ENCODE measurements at places on chromosomes 4 and X.

GRCh38 chrX:16517039-16517605, 132.8 kb upstream of the S100G start:
- DNase-seq, result no peak

- no peak for DNase-seq
Measured at GRCh38 chrX:148878371-148878770, 378.0 kb downstream of the AFF2 start.

GRCh38 chr4:110005461-110006056, 92.9 kb downstream of the EGF start:
- peak; percentile 82 for DNase-seq

- DNase-seq, result no peak
Measured at GRCh38 chr4:142334931-142335330, 511.2 kb downstream of the INPP4B start.

DNA sequence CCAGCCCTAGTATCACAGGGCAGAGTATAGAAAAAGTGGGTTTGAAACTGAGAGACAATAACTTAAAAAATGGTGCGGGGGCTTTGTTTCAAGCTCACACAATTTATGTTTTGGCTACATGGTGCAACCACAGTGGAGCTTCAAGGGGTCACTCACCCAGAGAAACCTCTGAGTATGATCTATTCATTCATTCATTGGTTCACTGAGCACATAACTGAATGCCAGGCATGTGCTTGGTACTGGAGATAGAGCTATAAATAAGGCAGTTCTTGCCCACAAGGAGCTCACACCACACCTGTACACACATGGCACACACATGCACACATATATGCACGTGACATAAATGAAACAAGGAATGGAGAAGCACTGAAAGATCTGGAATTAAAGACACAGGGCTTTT, 171.4 kb downstream of the NHS start:
- DNase-seq, result no peak

- no peak for DNase-seq
Measured at GRCh38 chr4:148426643-148427042, 15.6 kb downstream of the NR3C2 start.

DNA sequence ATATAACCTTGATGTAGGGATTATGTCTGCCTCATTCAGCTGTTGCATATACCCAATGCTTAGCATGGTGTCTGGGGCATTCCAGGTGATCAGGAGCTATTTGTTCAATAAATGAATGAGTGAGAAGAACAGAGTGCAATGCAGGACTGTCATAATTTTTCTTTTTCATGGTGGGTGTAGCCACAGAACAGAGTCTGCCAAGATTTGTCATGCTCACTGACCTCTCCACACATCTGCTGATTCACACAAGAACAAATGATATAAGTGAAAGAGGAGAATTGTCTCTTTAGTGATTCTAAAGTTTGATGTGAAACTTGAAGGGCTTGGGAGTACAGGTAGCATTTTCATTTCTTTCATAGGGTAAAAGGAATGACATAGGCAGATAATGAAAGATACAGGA, 64.4 kb upstream of the TEX13D start:
- no peak for DNase-seq

DNA sequence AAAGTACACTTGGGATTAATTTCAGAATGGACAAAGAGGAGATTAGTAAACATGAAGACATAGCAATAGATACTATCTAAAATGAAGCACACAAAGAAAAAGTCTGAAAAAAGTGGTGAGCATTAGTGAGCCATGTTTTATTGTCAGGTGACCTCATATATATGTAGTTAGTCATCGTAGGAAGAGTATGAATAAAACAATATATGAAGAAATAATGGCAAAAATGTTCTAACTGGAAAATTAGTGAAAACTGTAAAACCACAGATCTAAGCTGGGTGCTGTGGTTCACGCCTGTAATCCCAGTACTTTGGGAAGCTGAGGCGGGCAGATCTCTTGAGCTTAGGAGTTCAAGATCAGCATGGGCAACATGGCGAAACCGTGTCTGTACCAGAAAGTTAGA, 67.9 kb downstream of the RBPJ start:
- DNase-seq, result no peak

DNA sequence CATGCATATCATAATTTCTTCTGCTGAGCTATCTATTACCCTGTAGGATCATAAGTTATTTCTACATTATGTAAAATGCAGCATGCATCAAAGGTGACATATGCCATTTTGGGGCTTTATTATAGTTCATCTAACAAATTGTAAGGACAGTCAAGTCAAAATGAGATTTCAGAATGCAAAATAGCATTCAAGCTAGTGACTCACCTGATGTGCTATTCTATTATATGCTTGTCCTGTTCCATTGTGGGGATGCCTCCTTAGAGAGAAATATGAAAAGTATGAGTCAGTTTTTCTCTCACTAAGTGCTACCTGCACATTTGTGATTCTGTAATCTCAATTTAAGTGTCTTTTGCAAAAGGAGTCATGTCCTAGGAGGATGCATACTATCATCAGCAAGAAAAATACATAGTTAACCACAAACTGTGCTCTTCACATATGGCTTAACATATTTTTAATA, 647.0 kb upstream of the PCDH10 start:
- DNase-seq, result no peak

DNA sequence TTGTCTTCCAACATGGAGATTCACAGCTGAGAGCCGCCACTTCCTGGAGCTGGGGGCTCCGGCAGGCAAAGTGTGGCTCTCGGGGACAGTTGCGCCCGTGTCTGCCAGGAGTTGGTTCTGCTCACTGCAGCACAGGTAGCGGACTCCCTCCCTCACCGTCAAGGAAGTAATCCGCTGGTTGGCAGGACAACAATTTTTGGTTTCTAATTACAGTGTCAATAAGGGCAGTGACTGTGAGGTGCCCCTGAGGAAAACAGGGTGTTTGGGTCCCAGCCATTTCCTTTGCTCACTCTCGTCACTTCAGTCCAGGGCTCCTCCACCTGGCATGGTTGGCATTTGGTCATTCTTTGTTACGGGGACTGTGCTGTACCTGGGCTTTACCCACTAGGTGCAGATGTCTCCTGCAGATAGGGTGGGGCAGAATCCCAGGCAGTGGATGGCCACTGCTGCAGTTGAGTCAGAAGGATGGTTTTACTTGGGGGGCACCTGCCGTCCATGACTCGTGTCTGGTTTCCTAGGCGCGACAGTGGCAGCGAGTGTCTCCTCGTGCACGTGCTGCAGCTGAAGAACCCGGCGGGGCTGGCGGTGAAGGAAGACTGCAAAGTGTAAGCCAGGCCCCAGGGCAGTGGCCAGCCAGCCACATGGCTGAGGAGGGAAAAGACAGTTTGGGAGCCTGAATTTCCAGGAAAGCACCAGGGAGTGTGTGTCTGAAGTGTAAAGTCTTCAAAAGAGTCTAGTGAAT, 32.1 kb upstream of the CLCN4 start:
- no peak for DNase-seq

DNA sequence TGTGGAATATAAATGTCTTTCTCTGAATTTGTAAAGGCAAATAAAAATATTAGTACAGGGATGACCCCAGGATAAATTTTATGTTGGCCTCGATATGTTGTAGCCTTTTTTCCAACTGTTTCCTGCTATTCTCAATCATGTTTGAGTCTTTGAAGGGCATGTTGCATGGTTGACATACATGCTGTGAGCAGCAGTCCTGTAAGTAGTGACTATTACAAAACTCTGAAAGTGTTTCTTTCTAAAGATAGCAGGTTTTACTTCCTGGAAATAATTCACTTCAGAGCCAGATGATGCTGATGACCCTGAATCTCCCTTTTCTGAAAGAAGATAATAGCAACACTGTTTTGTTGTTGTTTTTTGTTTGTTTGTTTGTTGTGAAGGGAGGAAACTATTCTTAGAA, 393.0 kb upstream of the GNPDA2 start:
- no peak for DNase-seq

DNA sequence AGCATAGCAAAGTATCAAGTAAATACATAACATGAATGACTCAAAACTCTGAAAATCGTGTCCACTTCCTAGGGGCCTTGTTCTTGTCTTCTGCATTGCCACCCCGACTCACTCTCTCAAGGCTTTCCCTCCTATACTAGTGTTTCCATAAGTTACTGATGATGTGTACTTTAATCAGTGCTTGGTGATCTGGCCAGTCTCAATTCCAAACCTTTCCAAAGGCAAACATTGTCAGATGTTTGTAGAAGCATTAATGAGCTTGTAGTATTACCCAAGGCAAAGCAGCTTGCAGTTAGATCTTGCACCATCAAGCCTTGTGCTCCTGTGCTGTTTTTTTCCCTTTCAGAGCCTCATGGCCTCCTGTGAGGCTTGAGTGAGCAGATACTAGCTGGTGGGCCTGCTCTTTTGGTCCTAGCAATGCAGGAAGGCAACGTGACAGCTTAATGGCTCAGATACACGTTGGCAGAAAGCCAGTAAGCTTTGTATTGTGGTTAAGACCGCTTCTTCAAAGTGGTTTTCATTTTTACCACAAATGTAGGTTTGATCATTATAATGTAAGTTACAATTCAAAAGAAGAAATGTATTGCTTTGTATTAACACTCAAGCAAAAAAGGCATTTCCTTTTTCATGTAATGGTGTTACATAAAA, 51.8 kb downstream of the RBPJ start:
- DNase-seq, result peak; percentile 25

- no peak for DNase-seq
Measured at GRCh38 chr4:156983366-156983765, 11.8 kb upstream of the PDGFC start.

DNA sequence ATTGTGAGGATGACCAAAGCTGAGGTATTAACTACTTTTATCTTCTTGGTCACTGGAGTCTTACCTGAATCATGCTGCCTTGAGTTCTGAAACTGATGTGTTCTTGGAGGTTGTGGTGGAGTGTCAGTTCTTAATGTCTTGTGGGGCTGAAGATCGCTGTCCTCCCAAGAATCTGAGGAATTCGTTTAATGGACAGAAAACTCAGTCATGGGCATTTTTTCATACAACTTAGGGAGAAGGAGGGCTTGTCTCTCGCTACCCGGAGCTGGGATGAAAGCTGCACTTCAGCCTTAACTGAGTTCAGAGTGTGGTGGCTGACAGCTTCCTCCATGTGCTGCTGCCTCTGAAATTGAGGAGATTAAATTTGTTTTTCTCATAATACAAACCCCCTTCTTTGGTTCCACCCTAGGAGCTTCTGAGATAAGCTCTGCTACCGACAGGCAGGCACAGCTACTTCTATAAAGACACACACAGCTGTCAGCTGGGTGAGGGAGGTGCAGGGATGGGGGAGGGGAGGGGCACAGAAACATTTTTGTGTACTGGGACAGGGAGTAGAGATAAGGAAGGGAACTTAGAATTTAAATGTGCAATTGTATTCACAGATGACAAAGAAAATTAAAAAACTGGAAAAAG, 30.8 kb downstream of the RBBP7 start:
- no peak for DNase-seq

DNA sequence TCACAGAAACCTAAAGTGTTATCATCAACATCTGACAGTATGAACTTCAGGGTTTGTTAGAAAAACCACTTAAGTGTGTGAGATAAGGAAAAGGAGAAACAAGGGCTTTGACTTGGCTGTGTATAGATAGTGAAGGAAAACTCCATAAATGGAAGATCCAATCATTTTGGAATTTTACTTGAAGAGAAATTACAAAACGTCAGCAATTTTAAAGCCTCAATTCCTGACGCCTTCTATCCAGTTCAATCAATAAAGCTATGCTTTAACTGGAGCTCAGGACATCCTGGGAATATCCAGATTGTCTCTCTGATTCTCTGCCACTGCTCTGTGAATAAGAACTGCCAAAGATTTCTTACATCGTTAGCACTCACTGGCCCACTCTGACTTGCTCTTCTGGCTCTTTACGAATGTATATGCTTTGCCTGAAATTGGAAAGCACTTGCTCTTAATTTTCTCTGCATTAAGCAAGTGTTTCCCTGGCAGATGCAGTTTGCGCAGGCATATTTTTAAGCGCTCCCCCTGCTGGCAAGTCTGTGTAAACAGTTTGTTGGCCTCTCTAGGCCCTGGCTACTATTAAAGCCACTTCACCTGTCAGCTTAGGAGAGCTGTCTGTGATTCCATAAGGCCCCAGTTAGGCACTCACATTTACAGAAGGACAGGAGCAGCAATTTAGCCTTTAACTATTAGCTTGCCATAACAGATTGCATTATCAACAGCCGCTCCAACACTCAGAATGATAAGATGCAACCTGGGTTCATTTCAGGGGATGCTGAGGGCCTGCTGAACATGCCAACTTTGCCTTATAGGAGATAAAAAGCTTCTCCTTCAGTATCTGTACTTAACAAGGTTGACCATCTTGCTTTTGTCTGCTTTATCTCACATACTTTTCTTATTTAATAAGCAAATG, 251.4 kb upstream of the DDX53 start:
- no peak for DNase-seq

DNA sequence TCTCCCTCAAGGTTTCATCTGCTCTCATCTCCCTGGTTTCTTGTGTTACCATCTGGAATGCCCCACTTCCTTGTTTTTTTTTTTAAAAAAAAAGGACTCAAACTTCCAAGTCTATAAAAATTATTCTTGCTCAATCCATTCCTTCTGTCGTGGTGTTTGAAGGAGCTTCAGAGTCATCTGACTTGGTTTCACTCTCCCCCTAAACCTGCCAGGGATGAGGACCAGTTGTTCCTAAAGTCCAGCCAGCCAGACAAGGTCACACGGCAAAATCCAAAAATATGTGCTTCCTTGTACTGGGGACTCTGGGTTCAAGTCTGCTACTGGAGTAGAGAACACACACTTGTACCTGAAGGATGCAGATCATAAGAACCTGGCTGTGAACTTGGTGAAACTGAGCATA, 84.5 kb upstream of the GPM6B start:
- no peak for DNase-seq

DNA sequence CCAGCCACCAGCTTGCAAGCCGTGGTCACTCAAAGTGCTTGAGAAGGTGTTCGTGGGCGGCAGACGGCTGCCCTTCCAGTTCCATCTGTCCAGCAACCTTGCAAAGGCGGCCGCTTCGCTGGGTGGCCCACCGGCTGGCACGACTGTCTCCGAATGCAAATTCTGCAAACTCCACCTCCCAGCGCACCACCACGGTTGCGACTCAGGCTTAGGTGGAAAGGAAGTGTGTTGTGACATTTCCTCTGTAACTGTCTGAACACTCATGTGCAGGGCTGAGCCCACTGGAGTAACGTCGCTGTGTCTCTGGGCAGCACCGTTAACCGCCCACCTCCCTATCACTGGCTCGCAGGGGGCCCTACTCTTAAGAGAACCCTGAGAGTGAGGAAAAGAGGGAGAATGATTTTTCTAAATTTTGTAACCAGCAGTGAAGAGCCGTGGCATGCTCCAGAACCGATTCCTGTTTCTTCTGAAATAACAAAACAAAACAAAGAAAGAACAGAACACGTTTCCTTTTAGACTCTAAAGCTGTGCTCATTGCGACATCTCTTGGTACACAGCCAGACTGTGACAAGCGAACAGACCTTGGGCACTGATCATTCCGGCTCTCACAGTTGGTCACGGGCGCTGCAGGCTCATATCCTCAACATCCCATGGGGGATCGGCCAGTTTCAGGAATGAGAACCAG, at the start of gene P2RY8:
TSS of gene P2RY8 (minus strand) at position 155 of the 685 bp plus-strand sequence. CDS start 70,627 bp downstream, outside the sequence.
- peak; percentile 22 for DNase-seq

DNA sequence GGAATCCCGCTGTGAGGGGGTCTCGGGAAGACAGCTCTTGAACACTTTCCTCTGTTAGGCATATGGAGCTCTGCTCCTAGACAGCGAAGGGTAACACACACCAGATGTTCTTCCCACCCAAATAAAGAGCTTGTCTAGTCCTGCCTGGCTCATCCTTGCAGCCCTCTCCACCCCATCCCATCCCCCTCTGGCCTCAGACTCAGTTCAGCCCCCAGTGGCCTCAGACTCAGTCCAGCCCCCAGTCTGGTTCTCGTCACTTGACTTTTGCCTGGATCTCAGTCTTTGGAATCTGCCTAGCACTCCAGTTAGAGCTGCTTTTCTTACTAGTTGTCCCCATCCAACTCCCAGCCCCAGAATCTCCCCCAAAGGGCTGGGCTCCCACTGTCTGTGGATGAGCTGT, 14.9 kb downstream of the RAB33A start:
- peak; percentile 31 for DNase-seq

- no peak for DNase-seq
Measured at GRCh38 chr4:113637363-113637762, 124.2 kb downstream of the CAMK2D start.
